ENCODE measurements at places on chromosomes 6 and 20.

DNA sequence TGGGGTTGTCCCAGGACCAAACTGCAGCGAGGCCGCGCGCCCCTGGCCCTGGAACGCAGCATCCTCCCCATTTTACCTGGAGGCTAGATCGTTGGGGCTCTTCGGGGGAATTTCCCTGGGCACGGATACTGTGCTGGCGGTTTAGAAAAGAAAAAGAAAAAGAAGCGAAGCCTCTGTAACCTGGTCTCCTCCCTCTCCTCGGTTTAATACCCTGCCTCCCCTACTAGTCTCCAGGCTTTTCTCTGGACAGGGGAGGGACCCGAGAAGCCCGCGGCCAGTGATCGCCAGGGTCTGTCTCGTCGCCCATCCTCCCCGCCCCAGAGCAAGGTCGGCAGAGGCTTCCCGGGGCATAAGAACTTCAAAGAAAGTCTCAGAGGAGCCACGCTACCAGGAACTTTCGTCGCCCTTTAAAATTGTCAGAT lies 6.1 kb upstream of the LAMP5 start:
- DNase-seq, result no peak

DNA sequence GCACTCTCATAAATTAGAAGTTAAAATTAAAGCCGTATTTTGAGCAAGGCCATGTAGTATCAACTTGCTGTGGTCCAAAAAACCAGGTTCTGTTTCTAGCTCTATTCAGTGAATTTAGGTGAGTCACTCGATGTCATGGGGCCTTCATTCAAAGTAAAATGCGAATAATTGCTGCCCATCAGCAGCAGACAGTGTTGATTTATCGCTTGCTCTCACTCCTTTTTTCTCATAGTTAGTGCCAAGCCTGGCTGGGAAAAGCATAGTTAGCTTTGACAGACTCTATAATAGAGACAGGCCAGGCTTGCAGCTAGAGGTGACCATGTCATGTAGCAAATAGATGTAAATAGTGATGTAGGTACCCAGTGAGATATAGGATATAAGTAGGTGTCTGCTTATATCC lies 136.0 kb downstream of the EDN1 start:
- no peak for DNase-seq

GRCh38 chr6:30940361-30940986 lies at the start of gene MUCL3:
TSS of gene MUCL3 (plus strand) at chr6:30940973. CDS start at chr6:30941000, 27 bp downstream.
- no peak for DNase-seq

- DNase-seq, result no peak
Measured at GRCh38 chr6:43971776-43972126, 155.5 kb downstream of the MRPL14 start.

GRCh38 chr6:113411011-113411410 lies 446.1 kb upstream of the MARCKS start:
- DNase-seq, result peak; percentile 20

DNA sequence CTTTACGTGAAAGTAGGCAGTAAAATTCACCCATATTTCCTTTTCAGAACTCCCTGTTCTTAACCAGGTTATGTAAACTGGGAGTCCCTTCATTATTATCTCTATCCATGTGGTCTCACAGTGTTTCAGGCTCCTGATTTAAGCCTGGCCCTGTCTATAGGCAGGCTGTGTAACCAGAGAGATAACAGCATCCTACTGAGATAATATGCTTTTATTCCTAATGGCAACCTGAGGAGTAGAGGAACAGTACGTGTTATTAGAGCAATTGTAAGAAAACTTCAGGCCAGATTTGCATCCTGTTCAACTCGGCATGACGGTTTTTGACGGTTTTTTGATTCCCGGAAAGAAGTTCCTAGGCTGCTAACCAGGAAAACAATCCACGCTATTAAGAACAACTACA lies 16.9 kb downstream of the FUT9 start:
- no peak for DNase-seq

DNA sequence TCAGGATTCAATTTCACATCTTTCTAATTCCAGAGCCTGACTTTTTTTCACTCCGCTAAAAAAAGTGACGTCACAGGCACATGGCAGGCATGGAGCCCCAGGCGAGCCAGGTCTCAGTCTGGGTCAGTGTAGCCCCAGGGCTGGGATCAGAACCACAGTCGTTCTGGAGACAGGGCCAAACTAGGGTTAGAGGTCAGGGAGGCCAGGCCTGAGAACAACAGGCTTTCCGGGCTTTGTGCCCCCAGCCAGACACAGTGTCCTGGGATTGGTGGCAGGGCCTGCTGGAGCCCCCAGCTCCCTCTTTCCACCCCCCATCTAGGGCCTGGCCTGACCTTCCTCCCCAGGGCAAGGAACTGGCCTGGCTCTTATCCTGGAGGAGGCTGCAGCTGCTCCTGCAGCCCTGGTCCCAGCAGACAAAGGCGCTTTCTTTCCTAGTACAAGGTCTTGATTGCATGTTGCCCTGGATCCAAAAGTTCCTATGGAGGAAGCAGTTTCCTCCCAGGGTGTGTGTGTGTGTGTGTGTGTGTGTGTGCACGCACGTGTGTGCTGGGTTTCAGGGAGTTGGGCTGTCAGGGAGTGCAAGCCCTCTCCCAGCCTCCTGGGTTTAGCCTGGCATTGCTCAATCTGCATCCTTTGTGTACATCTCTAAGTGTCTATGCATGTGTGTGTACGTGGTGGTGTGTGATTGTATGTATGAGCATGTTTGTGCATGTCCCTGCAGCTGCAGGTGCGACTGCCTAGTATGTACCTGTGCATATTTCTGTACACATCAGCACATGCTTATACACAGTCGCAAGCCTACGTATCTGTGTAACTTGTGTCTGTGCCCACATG lies 26.5 kb upstream of the EMILIN3 start:
- DNase-seq, result peak; percentile 25

All from fibroblast of villous mesenchyme (primary cell).